Kidney epithelial cell (primary cell): ENCODE measurements at places on chromosomes 7 and 10. TPM values are rescaled to one million over a fixed set of nuclear protein-coding genes. Genes with fewer than 3 reads are reported as not detected.

The CNPY1 gene
- total RNA-seq, result not detected in 2 replicates

The HHEX gene
- total RNA-seq, result 1.6 and 1.8 TPM in 2 replicates

The VIPR2 gene
- total RNA-seq, result not detected in 2 replicates

The ZPBP gene
- total RNA-seq, result 0.13 TPM in 1 of 2 replicates, not detected in the other

The ASAH2 gene
- 0.29 and 6.5 TPM in 2 replicates for total RNA-seq

The NRBF2 gene
- 27.3 and 28.7 TPM in 2 replicates for total RNA-seq

The CLCN1 gene
- not detected in 2 replicates for total RNA-seq

The ETV1 gene
- total RNA-seq, result 3.8 and 6.1 TPM in 2 replicates

The SEMA3C gene
- 84.8 and 113 TPM in 2 replicates for total RNA-seq
